Activated T-cell treated with anti-CD3 and anti-CD28 coated beads for 24 hours (primary cell): ENCODE measurements at places on chromosomes 6 and 20.

DNA sequence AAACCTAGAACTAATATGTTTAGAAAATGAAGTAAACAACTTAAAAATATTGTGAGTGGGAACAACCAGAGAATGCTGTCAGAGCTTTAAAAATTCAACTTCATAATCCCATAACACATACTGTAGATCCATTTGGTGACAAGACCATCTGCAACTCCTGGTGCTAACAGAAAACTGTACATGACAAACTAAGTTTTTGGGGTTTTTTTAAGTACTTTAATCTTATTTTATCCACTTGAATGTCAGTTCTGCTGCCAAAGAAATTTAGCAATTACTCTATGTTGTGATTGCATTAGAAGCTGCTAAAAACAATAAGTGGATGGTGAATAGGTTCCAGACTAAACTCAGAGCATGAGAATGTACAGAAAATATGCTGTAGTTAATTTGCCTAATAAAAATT is 345.4 kb downstream of the COL12A1 start:
- no peak for DNase-seq

GRCh38 chr6:135797361-135797760 is 54.1 kb upstream of the PDE7B start:
- no peak for DNase-seq

- no peak for DNase-seq
These were observed 168.0 kb upstream of the NOX3 start for GRCh38 chr6:155623450-155624178.

- DNase-seq, result no peak
These were observed 55.8 kb downstream of the FGD2 start for GRCh38 chr6:37061157-37061804.

DNA sequence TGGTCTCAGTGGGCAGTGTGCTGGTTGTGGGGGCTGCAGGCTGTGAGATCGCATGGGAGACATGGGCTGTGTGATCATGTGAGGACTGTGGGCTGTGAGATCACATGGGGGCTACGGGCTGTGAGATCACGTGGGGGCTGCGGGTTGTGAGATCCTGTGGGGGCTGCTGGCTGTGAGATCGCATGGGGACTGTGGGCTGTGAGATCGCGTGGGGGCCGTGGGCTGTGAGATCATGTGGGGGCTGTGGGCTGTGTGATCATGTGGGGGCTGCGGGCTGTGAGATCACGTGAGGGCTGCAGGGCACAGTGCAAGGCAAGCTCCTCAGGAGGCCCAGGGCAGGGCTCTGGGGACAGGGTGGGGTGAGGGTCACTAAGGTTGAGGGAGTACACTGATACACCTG is 140.5 kb upstream of the CST7 start:
- no peak for DNase-seq

DNA sequence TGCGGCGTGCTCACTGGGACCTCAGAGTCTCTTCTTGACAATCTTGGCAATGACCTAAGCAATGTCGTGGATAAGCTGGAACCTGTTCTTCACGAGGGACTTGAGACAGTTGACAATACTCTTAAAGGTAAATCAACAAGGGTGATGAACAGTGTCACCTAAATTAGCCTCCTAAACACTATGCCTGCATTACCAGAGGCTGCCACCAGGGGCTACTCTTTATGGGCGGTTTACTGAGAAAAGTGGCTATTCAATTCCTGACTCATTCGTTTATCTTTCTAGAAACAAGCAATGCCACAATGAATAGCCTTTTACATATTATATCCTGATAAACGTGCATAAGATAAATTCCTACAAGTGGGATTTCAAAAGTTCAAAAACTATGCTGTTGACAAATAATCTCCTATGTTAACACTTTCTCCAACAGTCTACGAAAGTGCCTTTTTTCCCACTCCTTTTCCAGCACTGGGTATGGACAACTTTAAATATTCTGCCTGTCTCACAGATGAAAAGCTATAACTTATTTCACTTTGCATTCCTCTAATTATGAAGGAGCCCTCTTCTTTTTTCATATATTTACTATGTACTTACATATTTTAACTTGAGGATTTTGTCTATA is 1.3 kb downstream of the BPIFA2 start:
- no peak for DNase-seq
